ENCODE measurements at places on chromosomes 5 and 9. TPM values are rescaled to one million over a fixed set of nuclear protein-coding genes. Genes with fewer than 3 reads are reported as not detected.

The PCDHA7 gene
- polyA plus RNA-seq = not detected

The GPX8 gene
- 8.9 TPM for polyA plus RNA-seq

The PCDHB15 gene
- polyA plus RNA-seq = not detected

The FRRS1L gene
- polyA plus RNA-seq = not detected

The BTNL9 gene
- 0.46 TPM for polyA plus RNA-seq

The STXBP1 gene
- polyA plus RNA-seq = 3.7 TPM

The CRHBP gene
- 0.92 TPM for polyA plus RNA-seq

The FBP1 gene
- 39.6 TPM for polyA plus RNA-seq

The ALDH1B1 gene
- polyA plus RNA-seq = 45.0 TPM

The PCDHB9 gene
- polyA plus RNA-seq = under 0.01 TPM

The ACOT12 gene
- polyA plus RNA-seq = not detected

The TLE4 gene
- polyA plus RNA-seq = 11.6 TPM

The SMARCA2 gene
- 32.1 TPM for polyA plus RNA-seq

The C7 gene
- polyA plus RNA-seq = 6.2 TPM

The ADAMTS13 gene
- 0.69 TPM for polyA plus RNA-seq

The SV2C gene
- polyA plus RNA-seq = 0.31 TPM

The TEX48 gene
- not detected for polyA plus RNA-seq

The ADGRD2 gene
- polyA plus RNA-seq = not detected

The DNAI1 gene
- 0.01 TPM for polyA plus RNA-seq

The ANKRD34B gene
- polyA plus RNA-seq = 0.01 TPM

The KIF24 gene
- polyA plus RNA-seq = under 0.01 TPM

The TAF1L gene
- not detected for polyA plus RNA-seq

The GLRA1 gene
- polyA plus RNA-seq = not detected

The TNFSF15 gene
- polyA plus RNA-seq = 0.60 TPM

The PRR16 gene
- 1.6 TPM for polyA plus RNA-seq

The SPATA31A3 gene
- polyA plus RNA-seq = not detected

The EPB41L4A gene
- polyA plus RNA-seq = 4.8 TPM

The CXXC5 gene
- 15.7 TPM for polyA plus RNA-seq

The MCC gene
- polyA plus RNA-seq = 0.69 TPM

The ISL1 gene
- polyA plus RNA-seq = 1.2 TPM

The NME5 gene
- polyA plus RNA-seq = not detected

The SLC34A3 gene
- not detected for polyA plus RNA-seq

The FOXD1 gene
- polyA plus RNA-seq = 0.09 TPM

The GFI1B gene
- polyA plus RNA-seq = 0.87 TPM

The IL9 gene
- polyA plus RNA-seq = not detected

The C8G gene
- 5.4 TPM for polyA plus RNA-seq

The C9orf78 gene
- 74.9 TPM for polyA plus RNA-seq

The PCDHGA7 gene
- not detected for polyA plus RNA-seq

The PCDH1 gene
- 11.8 TPM for polyA plus RNA-seq

The OBP2B gene
- not detected for polyA plus RNA-seq

The TLN1 gene
- polyA plus RNA-seq = 57.6 TPM

The TOPORS gene
- 7.7 TPM for polyA plus RNA-seq

The GPR107 gene
- 3.7 TPM for polyA plus RNA-seq

The C9orf43 gene
- not detected for polyA plus RNA-seq

The NPR3 gene
- polyA plus RNA-seq = 0.23 TPM

The CCDC187 gene
- not detected for polyA plus RNA-seq

The FBXL7 gene
- 2.7 TPM for polyA plus RNA-seq

The PLAC8L1 gene
- polyA plus RNA-seq = 0.36 TPM

The PAX5 gene
- polyA plus RNA-seq = 20.1 TPM

The MELK gene
- 10.8 TPM for polyA plus RNA-seq

The CTSV gene
- not detected for polyA plus RNA-seq

The TMEM174 gene
- not detected for polyA plus RNA-seq

The PTPRD gene
- 1.2 TPM for polyA plus RNA-seq

The SLC31A1 gene
- polyA plus RNA-seq = 4.2 TPM
